ENCODE measurements at places on chromosomes 5 and 9.

DNA sequence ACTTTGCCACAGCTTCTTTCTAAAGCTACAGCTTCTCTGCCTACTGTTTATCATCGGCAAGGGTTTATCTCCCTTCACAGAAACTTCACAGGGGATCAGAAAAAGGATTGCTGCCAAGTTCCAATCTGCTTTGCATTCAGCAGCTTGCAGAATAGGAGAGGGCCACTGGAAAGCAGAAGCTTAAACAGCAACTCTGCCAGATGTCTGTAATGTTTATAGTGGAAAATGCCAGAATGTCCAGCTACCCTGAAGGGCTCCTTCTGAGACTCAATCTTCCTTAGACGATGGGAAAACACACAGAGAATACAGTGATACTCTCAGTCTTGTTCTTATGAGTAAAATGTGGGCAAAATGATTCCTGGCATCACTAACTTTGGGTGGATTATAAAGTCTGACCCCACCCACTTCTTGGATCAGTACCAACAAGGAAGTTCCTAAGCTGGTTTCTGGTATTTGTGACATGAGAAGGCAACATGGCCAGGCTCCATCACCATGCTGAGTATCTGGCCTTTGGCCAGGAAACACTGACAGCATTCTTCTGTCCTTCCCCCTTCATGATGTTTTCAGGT lies 19.0 kb downstream of the STOM start:
- peak; percentile 56 for DNase-seq

DNA sequence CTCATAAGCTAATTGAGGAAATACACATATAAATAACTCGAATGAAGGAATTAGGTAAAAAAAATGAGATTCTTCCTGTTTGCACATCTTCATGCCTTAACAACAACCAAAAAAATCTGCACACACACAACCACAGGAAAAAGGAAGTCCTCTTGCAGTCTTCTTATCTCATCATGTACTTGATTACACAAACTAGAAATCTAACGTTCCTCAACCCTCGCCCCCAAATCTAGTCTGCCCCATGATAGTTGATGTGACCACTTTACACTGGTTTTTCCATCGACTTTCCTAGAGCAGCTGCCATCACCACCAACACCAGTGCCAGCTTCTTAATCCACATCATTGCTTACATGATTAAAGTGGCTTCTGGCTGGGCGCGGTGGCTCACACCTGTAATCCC lies 31.2 kb upstream of the RNU6ATAC start:
- peak; percentile 78 for DNase-seq

DNA sequence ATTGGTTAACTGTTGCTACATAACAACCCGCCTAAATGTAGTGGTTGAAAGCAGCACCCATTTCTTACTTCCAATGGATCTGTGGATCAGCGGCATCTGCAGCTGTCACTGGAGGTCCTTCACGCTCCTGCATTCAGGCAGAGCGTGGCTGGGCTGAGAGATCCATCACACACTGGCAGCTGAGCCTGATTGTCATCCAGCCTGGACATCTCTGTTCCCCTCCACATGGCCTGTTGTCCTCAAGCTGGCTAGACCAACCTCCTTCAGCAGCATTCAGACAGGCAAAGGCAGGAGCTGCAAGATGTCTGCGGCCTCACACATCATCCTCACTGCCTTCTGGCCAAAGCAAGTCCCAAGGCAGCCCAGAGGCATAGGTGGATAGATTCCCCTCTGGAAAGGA lies 36.9 kb downstream of the DYNC2I2 start:
- DNase-seq, result no peak

- no peak for DNase-seq
These were observed 69.8 kb upstream of the UBTD2 start for GRCh38 chr5:172353271-172353812.

- DNase-seq, result no peak
These were observed 86.4 kb upstream of the COL5A1 start for GRCh38 chr9:134555094-134555650.

- no peak for DNase-seq
These were observed 1.2 kb downstream of the INVS start for GRCh38 chr9:100100146-100100667.

DNA sequence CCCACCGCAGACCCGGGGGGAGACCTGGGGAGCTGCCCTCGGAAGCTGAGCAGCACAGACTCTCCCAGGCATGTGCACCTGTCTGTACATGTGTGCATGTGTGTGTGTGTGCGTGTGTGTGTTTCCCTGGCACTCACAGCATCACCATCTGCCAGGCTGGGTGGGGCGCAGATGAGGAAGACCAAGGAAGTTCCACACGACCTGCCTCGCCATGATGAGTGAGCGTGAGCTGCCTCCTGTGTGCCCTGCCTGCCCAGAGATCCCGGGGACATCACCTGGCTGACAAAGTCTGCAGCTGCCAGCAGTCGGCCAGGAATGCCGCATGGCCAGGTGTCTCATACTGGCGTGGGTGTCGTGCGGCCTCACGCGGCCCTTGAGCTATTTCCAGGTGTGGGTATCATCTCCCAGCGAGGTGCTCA lies 4.0 kb upstream of the GPSM1 start:
- DNase-seq, result no peak

DNA sequence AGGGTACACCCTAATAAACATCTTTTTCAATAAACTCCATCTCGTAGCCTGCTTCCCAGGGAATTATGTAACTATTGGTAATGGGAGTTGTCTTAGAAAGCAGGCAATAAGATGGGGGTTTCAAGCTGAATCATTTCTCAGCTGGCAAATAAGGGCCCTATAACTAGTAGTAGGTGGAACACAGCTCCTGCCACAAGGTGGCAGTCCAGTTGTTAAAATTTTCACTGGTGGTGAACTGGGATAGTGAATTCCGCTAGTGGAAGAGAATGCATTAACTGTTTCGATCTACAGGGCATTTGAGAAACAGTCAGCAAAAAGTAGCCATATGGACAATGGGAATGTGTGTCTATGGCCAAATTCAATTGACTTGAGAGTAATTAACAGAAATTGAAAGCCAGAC lies 27.7 kb downstream of the PCDHB15 start:
- no peak for DNase-seq

DNA sequence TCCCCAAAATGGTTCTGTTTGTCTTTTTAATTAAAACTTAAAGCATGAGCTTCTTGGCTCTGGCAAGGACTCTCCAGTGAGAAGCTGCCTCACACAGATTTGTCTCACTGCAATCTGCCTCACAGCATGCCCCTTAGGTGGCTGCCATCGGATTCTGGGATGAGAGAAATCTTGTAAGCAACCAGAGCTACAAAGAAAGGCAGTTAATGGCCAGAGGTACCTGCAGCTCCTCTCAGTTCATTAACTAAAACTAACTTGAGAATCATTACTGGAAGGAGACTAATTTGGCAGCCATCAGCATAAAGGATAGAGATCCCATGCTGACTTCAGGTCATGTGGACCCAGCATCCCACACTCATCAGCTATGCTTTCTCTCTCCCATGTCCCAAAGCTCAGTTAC lies 220.6 kb upstream of the DMAC1 start:
- DNase-seq, result no peak

GRCh38 chr5:172321593-172321992 lies 38.0 kb upstream of the UBTD2 start:
- DNase-seq, result no peak

GRCh38 chr9:120438836-120439546 lies 141.0 kb downstream of the CDK5RAP2 start:
- DNase-seq, result peak; percentile 23

DNA sequence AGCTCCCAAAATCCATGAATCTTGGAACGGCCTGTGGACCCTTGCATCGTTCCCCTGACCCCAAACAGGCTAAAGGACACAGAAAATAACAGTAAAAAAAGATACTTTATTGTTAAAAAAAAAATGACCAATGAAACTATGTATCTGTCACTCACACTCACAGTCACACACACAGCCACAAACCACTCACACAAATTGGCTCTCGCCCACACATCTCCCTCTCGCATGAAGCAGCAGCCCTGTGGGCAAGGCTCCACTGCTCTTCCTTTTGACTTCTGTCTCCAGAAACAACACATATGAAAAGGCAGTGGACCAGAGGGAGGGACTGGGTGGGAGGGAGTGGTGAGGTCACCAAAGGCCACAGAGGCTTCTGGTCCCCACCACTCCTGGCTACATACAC lies 56.6 kb downstream of the SLC36A1 start:
- peak; percentile 73 for DNase-seq

DNA sequence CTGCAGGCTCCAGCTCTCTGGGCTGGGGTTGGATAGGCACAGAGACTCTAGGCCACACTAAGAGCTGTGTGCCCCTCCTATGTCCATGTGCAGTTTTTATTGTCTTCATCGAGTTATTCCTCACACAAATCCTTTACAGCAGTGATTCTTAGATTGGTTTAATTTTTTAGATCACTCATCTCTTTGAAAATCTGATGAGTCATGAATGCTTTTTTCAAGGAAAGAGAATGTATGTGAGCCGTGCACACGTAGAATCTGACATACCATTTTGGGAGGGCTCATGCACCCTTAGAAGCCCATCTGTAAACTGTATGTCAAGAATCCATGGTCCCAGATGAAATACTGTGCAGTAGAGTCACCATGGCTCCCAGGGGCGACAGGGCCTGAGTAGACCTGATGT lies 100.7 kb upstream of the S1PR3 start:
- DNase-seq, result no peak

- DNase-seq, result no peak
These were observed 35.5 kb downstream of the TIMD4 start for GRCh38 chr5:156927545-156927944.

GRCh38 chr5:138186002-138186447 lies 7.1 kb downstream of the KIF20A start:
- DNase-seq, result peak; percentile 31

GRCh38 chr9:129414993-129415941 lies 205.6 kb downstream of the C9orf50 start:
- no peak for DNase-seq

DNA sequence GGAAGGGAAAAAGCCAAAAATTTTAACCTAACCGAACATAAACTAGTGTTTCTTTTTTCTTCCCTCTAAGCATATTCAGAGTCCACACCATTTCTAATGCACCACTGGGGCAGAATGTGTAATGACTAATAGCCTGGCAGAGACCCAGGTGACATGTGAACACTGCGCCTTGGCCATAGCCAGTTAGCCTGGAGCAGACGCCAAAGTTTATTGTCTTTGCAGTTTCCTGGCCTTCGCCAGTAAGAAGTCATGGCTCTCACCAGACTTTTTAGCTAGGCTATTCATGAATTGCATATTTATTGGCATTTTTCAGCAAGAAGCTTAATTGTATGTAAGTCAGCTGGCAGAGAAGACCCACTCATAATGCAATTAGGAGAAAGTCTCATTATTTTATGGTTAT lies 182.8 kb upstream of the SLC27A6 start:
- DNase-seq, result no peak

DNA sequence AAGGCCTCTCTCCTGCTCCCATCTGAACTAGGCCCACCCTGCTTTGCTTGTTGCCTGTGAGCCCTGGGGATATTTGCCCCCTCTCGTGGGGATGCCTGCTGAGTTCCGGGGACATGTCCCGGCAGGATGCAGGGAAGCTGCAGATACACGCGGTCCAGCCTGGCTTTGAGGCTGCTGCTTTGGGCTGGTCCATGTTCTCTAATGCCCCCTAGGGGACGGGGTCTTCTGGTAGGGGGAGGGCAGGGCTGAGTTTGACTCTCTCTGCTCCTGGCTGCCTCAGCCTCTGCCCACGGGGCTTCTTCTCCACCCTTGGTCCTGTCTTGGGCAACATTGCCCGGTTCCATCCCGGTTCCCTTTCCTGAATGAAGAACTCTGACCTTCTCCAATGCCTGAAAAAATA lies 84.9 kb upstream of the ASS1 start:
- no peak for DNase-seq

DNA sequence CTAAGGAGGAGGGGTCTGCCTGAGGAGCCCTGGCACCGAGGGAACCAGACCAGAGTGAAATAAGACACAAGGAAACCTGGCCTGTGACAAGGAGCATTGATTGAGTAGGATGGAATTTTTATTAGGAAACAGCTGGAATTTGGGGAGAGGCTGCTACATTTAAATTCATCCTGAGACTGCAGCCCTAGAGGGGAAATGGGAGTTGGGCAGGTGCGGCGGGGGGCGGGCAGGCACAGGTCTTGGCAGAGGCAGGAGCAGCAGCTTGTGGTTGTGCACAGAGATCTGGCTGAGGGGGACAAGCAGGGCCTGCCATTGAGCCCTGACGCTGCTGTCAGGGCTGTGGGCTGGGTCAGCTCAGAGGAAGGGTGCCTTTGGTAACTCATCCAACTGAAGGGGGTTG lies 71.6 kb downstream of the PCDH1 start:
- no peak for DNase-seq

- no peak for DNase-seq
These were observed 16.3 kb downstream of the NDUFA8 start for GRCh38 chr9:122143296-122143695.

- no peak for DNase-seq
These were observed 23.3 kb downstream of the SLC1A3 start for GRCh38 chr5:36629729-36630128.

DNA sequence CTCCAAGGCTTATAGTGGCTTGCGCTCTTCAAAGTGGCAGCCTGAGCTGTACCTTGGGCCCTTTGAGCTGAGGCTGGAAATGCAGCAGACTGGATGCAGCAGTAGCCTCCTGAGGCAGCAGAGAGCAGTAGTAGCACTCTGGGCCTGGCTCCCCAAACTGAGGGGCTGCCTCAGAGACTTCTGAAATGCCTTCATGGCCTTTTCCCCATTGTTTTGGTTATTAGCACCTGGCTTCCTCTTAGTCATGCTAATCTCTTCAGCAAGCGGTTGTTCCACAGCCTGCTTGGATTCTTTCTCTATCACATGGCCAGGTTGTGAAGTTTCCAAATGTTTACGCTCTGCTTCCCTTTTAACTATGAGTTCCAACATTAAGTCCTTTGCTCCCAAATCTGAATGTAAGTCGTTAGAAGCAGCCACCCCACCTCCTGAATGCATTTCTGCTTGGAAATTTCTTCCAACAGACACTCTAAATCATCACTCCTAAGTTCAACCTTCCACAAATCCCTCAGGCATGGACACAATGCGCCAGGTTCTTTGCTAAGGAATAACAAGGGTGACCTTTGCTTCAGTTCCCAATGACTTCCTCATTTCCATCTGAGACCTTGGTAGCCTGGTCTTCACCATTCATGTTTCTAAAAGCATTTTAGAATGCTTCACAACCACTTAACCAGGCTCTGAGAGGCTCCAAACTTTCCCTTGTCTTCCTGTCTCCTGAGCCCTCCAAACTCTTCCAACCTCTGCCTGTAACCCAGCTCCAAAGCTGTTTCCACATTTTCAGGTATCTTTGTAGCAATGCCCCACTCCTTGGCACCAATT lies 145.8 kb downstream of the ZDHHC21 start:
- DNase-seq, result no peak

GRCh38 chr5:93789173-93790067 lies 48.0 kb upstream of the POU5F2 start:
- DNase-seq, result no peak

DNA sequence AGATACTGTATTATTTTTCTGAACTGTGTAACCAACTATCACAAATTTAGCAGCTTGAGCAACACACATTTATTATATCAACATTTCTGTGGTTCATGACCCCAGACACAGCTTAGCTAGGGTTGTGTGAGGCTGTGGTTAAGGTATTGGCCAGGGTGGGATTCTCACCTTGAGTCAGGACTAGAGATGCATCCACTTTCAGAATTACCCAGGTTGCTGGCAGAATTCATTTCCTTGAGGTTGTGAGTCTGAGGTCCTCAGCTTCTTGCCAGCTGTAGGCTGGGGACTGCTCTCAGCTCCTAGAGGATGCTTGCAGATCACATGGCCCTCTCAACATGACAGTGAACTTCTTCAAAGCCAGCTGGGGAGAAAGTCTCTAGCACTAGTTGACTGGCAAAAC lies 122.5 kb upstream of the RASGRF2 start:
- DNase-seq, result no peak
